ENCODE measurements at places on chromosomes 4 and X.

GRCh38 chr4:181157647-181158046 lies 1085.6 kb upstream of the TENM3 start:
- no peak for DNase-seq

GRCh38 chr4:188683571-188683970 lies 544.3 kb downstream of the TRIML1 start:
- DNase-seq = no peak

GRCh38 chrX:50198348-50198747 lies 2.5 kb downstream of the AKAP4 start:
- DNase-seq = no peak

DNA sequence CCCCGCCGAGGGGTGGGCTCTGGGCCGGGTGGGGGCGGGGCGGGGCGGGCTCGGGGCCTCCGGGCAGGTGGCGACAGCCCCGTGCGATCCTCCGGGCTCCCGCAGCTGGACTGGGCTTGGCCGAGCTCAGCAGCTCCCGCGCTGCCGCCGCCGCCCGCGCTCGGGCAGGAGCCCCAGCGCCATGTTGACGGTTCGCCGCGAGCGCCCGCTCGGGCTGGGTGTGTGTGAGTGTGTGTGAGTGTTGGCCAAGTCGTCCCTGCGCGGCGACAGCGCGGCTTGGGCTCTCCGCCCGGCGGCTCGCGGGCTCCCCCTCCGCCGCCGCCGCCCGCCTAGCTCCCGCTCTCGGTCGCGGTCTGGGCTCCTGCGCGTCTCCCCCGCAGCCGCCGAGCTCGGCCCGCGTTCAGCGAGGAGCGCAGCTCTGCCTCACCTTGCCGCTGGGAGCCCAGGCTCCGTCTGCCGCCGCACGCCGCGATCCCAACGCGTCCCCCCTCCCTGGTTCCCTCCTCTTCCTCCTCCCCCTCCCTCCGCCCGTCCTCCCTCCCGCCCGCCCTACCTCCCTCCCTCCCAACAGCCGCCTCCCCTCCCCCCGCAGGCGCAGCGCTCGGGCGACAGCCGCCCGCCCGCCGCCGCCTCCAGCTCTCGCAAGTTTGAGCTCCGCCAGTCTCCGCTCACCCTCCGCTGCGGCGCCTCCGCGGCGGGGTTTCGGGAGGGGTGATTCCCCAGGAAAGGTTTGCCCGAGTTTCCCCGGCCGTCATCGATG lies at the start of gene BCOR:
Gene BCOR (minus strand): TSS at position 455 of the 760 bp plus-strand sequence. CDS start 20,029 bp downstream, outside the sequence.
- peak; percentile 82 for DNase-seq

DNA sequence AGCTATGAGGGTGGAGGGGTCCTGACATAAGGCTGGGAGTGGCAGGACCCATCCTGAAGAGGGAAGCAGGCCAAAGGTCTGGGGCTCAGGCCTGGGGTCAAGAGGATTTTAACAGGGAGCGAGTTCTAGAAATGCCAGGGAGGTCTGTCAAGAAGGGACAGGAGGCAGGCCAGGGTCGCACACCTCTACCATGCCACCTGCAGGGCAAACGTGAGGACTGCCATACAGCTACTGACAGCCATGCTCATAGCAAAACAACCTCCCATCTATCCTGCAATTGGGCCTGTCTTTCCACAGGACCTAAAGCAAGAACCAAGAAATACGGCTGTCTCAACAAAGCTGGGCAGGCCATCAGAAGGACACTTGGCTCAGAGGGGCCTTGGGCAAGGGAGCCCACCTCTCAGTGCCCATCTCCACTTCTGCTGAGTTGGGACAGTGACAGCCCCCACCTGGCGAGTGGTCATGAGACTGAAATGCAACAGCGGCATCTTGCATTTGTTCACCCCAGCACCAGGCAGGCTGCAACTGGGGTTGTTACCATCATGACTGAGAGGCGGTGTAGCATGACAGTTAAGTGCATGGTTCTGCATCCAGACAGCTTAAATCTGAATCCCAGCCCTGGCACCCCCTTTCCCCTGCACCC lies 92.7 kb downstream of the WFS1 start:
- no peak for DNase-seq

GRCh38 chr4:52911684-52912294 lies 49.7 kb downstream of the RASL11B start:
- peak; percentile 48 for DNase-seq

- no peak for DNase-seq
Measured at GRCh38 chr4:3639613-3640586, 107.7 kb upstream of the LRPAP1 start.

GRCh38 chr4:74374561-74375327 lies 9.8 kb downstream of the EREG start:
- DNase-seq = no peak

DNA sequence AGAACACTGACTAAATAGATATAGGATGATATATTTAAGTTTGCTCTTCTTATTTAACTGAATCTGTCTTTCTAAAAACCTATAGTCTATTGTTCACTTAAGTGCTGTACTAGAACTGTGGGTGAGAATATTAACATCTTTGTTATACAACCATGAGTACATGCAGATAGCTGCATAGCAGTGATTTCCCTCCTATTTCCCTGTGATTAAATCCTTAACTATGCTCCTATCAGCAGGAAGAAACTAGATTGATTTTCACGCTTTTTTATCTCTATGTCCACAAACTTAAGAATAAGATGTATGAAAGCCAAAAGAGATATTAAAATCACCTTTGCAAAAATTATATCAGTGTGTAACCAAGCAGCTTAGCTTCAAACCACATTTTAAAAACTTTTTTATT lies 11.3 kb upstream of the UGT2A3 start:
- DNase-seq = no peak

- DNase-seq = no peak
Measured at GRCh38 chr4:48588230-48589097, 98.4 kb downstream of the ZAR1 start.

DNA sequence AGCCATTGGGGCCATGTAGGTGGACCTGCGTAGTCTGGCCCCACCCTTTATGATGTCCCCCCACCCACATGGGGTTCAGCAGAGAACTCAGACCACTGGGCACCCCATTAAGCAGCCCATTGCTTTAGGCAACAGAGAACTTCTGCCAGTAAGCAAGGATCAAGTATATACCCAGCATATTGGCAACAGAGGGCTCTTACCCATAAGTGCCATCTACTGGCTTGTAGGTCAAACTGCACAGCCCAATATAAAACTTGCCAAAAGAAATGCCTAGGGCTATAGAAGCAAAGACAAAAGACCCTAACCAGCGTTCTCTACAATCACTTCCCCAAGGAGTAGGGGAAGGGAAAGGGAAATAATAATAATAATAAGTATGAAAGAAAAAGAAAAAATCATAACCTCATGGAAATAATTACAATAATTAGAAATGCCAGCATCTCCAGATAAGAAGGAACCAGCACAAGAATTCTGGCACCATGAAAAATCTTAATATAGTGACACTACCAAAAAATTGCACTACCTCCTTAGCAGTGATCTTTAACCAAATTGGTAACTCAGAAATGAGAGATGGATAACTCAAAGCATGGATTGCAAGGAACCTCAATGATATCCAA lies 1090.7 kb downstream of the FAT4 start:
- no peak for DNase-seq

- no peak for DNase-seq
Measured at GRCh38 chr4:156336511-156336910, 382.8 kb upstream of the CTSO start.

DNA sequence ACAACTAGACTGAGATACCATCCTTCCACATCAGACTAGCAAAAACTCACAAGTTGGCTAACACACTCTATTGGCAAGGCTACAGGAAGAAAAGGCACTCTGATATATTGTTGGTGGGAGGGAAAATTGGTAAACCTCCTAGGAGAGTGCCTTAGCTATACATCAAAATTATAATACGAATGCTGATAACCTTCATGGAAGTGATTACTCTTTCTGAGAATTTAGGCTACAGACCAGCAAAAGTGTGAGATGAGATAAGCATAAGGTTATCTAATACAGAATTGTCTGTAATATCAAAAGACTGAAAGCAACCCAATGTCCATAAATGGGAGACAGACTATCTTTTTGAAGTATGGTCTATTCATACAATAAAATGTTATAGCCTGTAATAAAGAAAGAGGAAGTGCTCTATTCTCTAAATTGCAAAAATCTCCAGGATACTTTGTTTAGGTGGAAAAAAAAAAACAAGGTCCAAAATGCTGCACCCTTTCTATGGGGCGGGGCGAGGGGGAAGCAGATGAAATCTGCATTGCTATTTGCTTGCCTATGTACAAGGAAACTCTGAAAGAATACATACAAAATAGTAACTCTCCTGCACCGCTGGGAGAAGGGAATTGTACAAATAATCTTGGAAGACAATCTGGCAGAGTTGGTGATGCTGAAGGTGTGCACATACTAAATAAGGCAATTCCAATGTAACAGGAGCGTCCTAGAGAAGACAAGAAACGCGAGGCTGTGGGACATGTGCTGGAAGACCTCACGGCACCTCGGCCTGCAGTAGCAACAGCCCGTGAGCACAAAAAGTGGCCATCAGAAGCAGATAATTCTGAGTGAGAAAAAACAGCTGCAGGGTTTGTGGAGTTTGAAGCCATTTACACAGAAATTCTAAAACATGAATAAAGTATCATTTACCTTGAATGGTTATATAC lies 109.7 kb downstream of the AFAP1 start:
- DNase-seq = no peak

DNA sequence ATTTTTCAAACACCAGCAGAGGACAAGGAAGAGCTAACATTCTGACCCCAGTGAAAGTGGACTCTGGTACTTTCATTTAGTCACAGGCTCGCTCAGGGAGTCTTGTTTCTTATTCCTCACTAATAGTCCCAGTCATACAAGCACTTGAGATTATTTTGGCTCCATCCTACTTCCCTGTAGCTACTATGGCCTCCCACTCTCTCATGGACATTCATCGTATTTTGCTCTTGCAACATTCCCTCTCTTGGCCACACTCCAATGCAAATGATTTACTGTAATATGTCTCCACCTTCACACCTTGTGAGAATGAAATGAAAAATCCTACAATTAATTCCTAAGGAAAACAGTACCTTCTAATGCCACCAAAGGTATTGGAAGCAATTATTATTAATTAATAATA lies 21.3 kb downstream of the PLRG1 start:
- no peak for DNase-seq

GRCh38 chr4:156113138-156113765 lies 159.6 kb upstream of the CTSO start:
- DNase-seq = no peak

DNA sequence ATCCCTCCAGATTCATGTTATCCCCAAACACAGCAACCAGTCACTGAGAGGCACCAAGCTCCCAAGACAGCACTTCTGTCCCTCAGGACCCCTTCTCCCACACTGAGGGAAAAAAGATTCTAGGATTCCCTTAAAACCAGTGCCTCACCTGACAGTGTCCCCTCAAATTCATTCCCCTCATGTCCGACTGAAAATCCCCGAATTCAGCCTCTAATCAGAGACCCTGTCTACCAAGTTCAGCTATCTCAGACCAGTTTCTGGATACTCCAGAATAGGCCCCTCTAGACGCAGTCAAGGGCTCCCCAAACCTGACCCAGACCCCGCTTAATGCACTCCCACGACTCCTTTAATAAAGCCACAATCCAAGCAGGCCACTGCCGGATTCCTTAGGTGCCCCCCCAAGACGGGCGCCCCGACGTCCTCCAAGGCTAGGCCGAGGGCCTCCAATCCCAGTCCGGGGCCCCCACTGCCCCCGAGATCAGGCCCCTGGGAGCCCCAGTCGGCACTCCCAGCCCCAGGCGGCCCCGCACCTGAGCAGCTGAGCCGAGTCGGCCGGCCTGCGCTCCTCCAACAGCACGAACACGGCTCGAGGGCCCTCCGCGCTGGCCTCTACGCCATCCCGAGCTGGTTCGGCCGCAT lies 457 bp downstream of the TFE3 start:
- DNase-seq = no peak

DNA sequence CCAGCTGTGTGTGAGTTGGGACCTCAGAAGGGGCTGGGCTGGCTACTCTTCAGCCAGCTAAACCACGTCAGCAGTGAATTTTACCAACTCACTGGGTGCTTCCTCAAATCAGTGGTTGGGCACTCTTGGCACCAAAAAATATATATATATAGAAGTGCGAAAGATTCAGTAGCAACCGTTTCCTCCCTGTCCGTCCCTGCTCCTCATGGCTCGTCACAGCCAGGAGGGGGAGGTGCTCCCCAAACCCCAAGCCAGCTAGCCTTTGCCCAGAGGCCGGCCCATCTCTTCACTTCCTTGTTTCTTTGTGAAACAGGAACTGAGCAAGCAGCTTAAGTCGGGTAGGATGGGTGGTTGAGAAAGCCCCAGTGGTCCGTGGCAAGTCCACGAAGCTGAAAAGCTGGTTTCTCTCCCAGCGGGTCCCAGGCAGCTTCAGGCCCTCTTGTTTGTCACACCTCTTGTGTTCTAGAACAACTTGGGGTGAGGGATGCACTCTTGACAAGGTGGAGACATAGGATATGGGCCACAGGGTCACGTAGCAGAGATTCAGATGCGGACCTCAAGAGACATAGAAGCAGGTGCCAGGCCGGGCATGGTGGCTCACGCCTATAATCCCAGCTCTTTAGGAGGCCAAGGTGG lies 6.8 kb upstream of the SASH3 start:
- peak; percentile 81 for DNase-seq

DNA sequence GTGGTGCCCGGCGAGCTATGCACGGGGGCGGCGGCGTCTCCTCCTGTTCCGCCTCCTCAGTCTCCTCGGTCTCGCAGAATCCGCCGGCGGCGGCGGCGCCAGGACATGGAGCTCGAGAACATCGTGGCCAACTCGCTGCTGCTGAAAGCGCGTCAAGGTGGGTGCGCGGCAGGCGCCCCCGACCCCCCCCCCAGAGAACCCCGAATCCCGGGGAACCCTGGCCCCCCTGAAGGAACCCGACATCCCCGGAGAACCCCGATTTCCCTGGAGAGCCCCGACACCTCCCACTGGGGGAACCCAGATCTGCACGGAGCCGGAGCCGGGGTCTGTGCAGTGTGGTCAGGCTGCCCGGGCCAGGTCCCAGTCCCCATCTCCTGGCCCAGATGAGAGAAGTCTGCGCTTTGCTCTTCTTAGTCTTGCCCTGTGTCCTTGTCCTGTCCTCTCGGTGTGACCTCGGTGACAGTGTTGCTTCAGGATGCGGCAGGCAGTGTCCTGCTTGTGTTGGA lies 648 bp downstream of the GRK4 start:
- peak; percentile 67 for DNase-seq

DNA sequence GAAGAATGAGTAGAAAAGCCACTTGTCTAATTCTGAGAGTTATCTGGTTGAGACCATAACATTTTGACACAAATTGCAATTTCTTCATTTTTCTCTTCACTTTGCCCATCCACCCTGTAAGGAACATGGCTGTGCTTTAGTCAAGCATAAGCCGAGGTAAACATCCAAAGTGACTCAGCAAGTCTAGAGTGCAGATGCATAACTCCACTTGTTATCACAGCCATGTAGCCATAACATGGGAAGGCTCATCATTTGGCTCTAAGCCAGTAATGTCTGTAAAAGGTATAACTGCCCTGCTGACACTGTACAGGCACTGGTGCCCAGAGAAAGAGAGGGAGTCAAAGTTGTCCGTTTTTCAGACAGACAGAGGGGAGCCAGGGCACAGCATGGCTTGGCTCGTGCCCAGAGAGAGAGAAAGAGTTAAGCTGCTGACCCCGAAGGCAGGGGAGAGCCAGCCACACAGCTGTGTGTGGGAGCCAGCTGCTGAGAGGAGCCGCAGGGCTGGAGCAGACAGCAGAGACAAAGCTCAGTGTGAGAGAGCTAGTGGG lies 76.9 kb upstream of the EXOC1L start:
- DNase-seq = no peak

Data from femur (tissue), 1 donor.